ENCODE measurements at places on chromosomes 6 and 20. TPM values are rescaled to one million over a fixed set of nuclear protein-coding genes. Genes with fewer than 3 reads are reported as not detected.
A peak's percentile ranks its signal among the peaks of the same experiment; 100 is the strongest.

DNA sequence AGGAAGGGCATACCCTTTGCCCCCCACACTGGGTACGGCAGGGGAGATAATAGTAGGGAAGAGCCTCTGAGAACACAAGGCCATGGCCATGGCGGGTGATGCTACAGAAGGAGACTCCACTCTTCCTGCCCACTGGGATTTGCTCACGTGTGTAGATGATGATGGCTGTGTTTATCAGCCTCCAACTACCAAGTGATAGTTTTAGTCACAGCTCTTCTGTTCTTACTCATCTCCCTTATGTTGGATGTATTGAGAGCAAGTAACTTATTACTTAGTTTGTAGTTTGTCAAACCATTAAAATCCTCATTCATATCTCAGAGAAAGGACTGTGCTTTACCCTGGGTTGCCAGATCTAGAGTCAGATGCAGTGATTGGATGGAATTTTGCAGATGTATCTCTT is 66.0 kb downstream of the CDH26 start:
- no peak overlapping the region for H3K27ac ChIP-seq
- H3K4me1 ChIP-seq, result no peaks in the 10 kb centered on the region
- DNase-seq, result no peak
- H3K36me3 ChIP-seq, result no peaks in the 10 kb centered on the region
- no peak overlapping the region for H3K4me3 ChIP-seq

DNA sequence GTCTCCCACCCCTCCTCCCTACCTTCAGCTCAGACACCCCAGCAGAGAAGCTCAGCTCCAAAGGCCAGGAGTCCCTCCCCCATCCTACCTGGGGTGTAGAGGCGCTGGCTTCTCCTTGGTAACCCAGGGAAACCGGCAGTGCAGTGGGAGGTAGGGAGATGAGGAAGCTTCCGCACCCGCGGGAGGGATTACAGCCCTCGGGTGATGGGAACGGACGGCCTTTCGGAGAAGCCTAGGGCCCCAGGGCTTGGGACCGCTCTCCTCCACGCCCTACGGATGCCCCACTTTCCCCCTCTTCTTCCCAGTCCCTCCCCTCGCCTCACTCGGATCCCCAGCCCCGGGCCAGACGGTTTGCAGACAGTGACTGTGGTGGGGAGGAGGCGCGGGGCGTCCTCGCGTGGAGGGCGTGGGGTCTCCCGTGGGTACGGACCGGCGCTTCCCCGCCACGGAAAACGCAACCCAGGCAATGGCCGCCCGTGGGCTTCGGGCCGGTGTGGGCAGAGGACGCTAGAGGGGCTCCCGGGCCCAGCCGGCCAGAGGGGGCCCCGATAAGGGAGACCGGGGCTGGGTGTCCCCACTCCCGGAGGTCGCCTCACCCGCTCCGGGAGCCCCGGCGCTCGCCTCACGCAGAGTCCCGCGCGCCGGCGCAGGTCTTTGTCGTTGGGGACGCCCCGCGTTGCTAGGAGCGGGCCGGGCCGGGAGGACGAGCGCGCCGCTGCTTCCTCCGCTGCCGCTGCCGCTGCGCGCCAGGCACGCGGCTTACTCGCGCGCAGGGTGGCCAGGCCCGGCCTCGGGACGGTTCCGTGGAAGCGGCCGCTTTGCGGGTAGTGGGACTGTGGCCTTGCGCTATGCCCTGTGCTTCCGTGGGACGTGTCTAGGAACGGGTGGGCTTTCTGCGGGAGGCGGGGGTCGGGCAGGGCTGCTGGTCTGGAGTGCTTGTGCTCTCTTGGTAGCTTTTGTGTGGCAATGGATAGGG is 15.8 kb downstream of the AARS2 start:
- peak; percentile 16 for DNase-seq
- peaks cover 9% of the 10 kb centered on the region for H3K36me3 ChIP-seq
- no peaks in the 10 kb centered on the region for H3K4me1 ChIP-seq
- H3K4me3 ChIP-seq, result peak overlapping the region; percentile 50

DNA sequence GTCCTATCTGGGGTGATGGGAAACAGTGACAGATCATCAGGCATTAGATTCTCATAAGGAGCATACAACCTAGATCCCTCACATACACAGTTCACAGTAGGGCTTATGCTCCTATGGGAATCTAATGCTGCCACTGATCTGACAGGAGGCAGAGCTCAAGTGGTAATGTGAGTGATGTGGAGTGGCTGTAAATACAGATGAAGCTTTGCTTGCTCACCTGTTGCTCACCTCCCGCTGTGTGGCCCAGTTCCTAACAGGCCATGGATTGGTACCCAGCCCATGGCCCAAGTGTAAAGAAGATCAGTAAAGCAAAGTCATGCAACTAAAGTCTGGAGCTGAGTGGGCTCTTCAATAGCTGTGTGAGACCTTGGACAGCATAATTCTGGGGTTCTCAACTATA is 65.9 kb downstream of the PKIB start:
- no peak for DNase-seq
- H3K36me3 ChIP-seq, result no peaks in the 10 kb centered on the region
- peaks cover 13% of the 10 kb centered on the region for H3K4me1 ChIP-seq
- H3K27ac ChIP-seq, result peak overlapping the region; percentile 16

DNA sequence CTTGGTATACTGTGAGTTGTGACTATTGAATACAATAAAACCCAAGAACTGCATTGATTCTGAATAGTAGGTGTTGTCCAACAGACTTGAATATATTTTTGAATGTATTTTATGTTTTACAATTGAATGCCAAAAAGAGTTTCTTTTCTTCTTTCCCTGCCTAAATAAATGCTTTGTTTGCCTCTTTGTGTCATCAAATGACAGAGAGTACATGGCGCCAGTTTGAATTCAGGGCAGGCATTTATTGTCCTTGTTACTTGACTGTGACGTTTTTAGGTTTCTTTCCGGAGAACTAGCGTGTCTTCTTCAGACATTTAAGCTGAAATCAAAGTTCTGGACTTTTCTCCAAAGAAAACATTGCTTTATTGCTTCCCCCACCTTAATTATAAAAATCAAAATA is 16.6 kb downstream of the KIF3B start:
- no peak overlapping the region for H3K4me3 ChIP-seq
- H3K27ac ChIP-seq, result no peak overlapping the region

- no peak overlapping the region for H3K4me3 ChIP-seq
- H3K27me3 ChIP-seq, result peaks cover 86% of the 10 kb centered on the region
- no peak overlapping the region for H3K27ac ChIP-seq
- H3K36me3 ChIP-seq, result no peaks in the 10 kb centered on the region
- DNase-seq, result no peak
- no peaks in the 10 kb centered on the region for H3K4me1 ChIP-seq
Observed at GRCh38 chr20:40686434-40686882, 2.6 kb downstream of the MAFB start.

DNA sequence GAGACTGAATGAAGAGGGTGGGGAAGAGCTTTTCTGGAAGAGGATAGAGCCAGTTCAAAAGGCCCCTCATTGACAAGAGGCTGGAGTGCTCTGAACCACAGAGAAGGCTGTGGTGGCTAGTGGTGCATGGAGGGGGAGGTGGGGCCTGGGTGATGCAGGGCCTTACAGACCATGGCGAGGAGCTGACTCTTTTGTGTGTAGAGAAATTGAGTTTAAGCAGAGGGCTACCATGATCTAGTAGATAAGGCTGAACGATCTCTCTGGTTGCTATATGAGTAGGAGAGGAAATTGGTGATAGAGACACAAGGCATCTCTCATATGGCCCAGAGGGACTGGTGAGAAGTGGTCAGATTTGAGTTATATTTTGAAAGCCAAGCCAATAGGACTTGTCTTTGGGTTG is 137.6 kb downstream of the UST start:
- DNase-seq, result no peak
- H3K36me3 ChIP-seq, result no peaks in the 10 kb centered on the region
- H3K27me3 ChIP-seq, result no peaks in the 10 kb centered on the region
- H3K27ac ChIP-seq, result no peak overlapping the region

- no peak overlapping the region for H3K27ac ChIP-seq
- peaks cover 12% of the 10 kb centered on the region for H3K36me3 ChIP-seq
- H3K4me3 ChIP-seq, result no peak overlapping the region
- peaks cover 33% of the 10 kb centered on the region for H3K4me1 ChIP-seq
- H3K27me3 ChIP-seq, result no peaks in the 10 kb centered on the region
Observed at GRCh38 chr6:43634702-43635303, 837 bp upstream of the MAD2L1BP start.

DNA sequence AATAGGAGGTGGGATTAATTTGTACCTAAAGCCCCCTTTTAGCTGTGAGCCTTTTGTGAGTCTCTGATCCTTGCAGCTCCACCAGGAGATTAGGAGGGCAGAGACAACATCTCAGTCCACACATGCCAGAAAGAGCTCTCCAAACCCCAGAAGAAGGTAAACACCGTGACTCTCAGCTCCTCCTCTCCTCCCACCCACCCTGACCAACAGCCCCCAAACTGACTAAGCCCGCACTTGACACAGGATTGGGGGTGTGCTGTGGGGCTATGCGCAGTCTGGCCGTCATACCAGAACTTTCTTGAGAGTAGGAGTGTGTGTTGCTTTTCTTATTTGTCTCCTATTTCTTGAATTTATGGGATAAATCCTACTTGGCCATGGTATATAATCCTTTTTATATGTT is 164.7 kb upstream of the SNX9 start:
- H3K4me1 ChIP-seq, result no peaks in the 10 kb centered on the region
- H3K36me3 ChIP-seq, result no peaks in the 10 kb centered on the region
- no peak overlapping the region for H3K4me3 ChIP-seq
- DNase-seq, result no peak
- H3K27me3 ChIP-seq, result no peaks in the 10 kb centered on the region

Gene NHLRC1
- total RNA-seq, result 1.3 TPM

Gene EBF4
- 1.8 TPM for total RNA-seq

Gene EYA2
- 0.29 TPM for total RNA-seq

Gene PRKN
- not detected for total RNA-seq
